Activated naive CD8-positive, alpha-beta T cell treated with anti-CD3 and anti-CD28 coated beads, Interleukin-2, amount 50 U/mL, for 16 hours (primary cell): ENCODE measurements at places on chromosomes 7 and 10.

DNA sequence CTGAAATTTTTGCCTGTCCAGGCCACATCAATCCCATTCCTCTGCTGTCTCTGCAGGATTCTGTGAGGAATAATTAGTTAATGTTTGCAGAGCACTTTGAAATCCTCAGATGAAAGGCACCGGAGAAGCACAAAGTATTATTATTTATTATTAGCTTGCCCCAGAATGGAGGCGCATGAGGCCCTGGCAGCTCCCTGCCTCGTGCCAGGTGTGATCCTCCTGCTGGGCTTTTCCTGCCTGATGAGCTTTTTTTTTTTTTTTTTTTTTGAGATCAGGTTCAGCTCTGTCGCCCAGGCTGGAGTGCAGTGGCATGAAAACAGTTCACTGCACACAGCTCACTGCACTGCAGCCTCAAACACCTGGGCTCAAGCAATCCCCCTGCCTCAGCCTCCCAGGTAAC, 65.2 kb downstream of the TCF7L2 start:
- no peak for DNase-seq

DNA sequence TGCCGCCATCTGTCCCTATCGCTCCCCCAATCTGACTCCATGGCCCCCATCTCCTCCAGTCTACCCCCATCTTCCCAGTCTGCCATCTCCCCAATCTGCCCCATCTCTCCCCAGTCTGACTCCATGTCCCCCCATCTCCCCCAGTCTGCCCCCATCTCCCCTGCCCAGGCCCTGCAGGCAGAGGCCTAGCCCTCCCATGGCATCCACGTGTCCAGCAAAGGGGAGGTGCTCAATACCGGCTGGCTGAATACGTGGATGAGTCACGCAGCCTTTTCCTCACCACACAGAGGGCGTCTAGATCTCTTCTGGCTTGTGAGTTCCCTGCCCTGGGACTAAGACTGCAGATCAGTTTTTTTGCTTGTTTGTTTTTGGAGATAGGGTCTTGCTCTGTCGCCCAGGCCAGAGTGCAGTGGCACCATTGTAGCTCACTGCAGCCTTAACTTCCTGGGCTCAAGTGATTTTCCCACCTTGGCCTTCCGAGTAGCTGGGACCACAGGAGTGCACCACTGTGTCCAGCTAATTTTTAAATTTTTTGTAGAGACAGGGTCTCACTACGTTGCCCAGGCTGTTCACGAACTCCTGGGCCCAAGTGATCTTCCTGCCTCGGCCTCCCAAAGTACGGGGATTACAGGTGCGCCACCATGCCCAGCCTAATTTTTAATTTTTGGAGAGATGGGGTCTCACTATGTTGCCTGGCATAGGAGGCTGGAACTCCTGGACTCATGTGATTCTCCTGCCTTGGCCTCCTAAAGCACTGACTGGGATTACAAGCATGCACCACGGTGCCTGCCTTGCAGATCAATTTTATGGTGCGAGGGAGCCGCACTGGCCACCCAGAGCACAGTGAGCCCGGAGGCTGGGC, 15.3 kb upstream of the GPR146 start:
- no peak for DNase-seq

GRCh38 chr10:96470116-96470743, 43.5 kb downstream of the TLL2 start:
- DNase-seq = no peak

DNA sequence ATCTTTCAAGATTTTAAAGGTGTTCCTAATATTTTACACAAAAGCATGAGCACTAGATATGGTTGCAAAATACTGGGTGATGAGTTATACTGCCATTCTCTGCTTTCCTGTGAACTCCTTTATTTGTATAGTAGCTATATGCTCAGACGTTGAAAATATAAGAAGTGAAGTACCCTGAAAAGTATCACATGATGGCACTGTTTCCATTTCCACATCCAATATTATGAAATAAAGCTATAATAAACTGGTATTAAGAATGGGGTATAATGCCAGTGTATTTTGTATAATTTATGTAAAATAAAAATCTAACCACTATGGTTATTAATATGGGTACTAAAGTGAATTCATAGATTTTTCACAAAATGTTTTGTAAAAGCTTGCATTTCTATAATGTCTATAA, 79.6 kb upstream of the FOXP2 start:
- no peak for DNase-seq

DNA sequence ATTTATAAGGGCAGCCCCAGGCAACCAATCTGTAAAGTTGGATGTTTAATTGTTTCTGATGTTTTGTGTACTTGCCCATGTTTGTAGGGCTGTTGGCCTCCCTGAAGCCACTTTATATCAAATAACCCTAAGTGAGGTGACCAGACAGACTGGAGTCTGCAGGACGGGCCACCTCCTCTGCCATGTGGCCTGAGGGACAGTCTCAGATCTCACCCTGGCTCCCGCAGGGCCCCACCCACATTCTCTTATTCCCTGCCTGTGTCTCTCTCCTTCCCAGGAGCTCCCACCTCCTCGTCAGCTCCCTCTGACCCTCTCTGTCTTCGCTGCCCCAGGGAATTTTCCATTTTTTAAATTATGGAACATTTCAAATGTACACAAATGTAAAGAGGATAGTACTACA, 9.5 kb upstream of the C10orf71 start:
- no peak for DNase-seq

DNA sequence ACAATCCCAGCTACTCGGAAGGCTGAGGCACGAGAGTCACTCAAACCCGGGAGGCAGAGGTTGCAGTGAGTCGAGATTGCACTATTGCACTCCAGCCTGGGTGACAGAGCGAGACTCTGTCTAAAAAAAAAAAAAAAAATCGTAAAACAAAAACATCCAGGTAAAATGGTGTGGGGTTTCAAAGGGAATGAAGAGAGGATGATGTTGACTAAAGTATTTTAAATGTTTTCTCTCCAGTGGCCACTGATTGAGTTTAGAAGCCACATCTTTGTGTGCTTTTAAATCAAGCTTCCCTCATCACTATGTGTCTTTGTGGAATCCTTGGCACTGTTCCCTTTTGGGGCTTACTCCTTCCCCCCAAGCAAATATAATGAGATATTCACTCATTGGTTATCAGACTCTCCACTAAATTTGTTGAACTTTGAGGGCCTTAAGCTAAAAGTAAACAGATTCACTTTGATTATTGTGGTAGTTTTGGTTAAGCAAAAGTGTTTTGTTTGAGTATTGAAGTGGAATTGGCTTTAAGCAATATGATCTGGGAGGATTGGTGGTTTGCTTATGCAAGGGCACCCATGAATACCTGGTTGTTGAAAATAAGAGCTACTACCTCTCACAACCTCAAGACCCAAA, 162.9 kb downstream of the CDK14 start:
- no peak for DNase-seq

- DNase-seq = no peak
These were observed 4.1 kb downstream of the DKK1 start for GRCh38 chr10:52318136-52318701.

GRCh38 chr10:49333192-49333591, 34.2 kb downstream of the C10orf71 start:
- DNase-seq = no peak

GRCh38 chr10:84341538-84341856, 13.1 kb downstream of the CCSER2 start:
- DNase-seq = no peak

GRCh38 chr10:29865700-29866355, 193.6 kb downstream of the JCAD start:
- no peak for DNase-seq

GRCh38 chr10:18665815-18666558, 6.8 kb downstream of the ARL5B start:
- no peak for DNase-seq

- no peak for DNase-seq
These were observed 150.9 kb upstream of the KAT6B start for GRCh38 chr10:74675484-74675883.

DNA sequence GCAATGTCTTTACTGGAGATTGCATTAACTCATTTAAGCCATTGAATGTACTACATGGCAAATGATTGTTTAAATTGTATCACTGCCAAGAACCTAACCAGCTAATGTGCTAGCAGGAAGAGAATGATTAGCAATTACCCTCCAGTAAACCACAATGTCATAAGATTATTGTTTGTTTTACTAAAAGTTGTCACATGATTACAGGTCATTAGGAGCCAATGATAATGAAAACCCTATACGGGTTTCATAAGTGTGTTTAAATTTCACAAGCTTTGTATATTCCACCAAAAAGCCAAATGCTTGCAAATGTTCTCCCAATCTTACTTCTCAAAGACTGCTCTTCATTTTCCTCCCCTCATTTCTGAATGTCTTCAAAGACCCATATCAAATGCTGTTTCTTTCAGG, 76.5 kb upstream of the PPP1R3C start:
- no peak for DNase-seq

DNA sequence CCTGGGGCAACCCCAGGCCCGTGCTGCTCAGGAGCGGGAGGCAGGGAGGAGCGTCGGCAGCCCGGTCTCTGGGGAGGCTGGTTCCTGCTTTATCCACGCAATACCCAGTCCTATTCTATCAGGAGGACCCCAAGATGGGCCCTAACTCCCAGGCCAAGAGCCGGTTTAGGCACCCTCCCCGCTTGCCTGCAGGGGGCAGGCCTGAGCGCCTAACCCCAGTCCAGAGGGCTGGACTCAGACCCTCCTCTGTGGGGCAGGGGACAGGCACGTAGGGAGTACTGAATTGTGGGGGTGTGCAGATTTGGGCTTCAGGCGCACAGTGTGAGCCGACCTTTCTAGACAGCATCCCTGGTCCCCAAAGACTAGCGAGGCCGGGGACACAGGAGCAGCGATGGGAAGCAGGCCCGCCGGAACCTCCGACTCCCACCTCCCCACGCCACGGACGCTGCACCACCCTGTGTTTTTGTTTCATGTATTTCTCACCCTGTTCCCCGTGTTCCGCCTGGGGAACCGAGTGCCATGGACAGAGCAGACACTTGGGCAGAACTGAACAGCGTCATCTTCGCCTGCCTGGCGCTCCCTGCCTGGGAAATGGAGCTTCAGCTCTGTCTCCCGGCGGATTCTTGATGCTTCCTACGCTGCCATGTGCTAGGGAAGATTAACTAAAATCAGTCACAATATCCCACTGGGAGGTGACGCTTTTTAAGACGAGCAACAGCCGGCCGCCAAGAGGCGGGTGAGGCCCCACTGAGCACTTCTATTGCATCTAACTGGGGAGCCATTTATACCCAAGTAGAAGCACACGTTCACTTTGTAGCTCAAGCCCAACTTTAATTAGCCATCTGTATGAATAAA, 5.3 kb downstream of the NUDT1 start:
- no peak for DNase-seq
